ENCODE measurements at places on chromosomes 2 and 18.

DNA sequence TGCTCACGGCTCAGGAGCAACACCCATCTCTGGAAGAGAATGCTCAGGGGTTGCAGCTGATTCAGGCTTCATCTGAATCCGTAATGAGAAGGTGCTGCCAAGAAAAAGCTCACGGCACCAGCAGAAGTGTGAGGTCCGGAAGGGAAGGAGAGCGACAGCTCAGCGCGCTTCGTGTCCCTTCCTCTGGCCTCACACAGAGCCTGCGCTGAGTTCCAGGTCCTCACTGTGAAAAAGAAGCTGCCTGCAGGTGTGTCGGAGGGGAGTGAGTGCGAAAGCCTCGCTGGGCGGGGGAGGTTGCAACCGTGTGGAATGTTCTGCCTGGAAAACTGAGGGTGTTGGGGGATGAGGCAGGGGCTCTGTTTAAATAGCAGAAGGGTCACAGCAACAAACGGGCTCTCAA lies 76.2 kb upstream of the TWIST2 start:
- no peak for DNase-seq

- no peak for DNase-seq
Observed at GRCh38 chr2:219733746-219734145, 106.3 kb downstream of the SLC4A3 start.

GRCh38 chr2:76599732-76600368 lies 889.1 kb upstream of the GCFC2 start:
- no peak for DNase-seq

DNA sequence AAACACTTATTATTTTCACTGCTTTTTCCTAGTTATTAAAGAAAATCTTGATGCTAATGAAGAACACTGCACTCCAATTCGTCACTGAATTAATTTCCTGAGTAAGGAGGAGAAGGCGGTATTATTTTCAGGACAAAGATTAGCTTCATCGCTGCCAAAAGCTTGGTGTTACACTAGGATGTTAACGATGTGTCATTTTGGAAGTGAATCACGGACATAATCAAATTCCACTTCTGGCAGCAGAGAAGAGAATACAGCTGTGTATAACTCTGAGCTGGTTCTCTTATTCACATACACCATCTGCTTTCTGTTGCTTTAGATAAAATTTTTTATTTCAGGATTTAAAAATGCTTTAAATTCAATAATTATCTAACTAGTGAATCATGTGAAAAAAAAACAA lies 74.1 kb downstream of the SCG2 start:
- no peak for DNase-seq

DNA sequence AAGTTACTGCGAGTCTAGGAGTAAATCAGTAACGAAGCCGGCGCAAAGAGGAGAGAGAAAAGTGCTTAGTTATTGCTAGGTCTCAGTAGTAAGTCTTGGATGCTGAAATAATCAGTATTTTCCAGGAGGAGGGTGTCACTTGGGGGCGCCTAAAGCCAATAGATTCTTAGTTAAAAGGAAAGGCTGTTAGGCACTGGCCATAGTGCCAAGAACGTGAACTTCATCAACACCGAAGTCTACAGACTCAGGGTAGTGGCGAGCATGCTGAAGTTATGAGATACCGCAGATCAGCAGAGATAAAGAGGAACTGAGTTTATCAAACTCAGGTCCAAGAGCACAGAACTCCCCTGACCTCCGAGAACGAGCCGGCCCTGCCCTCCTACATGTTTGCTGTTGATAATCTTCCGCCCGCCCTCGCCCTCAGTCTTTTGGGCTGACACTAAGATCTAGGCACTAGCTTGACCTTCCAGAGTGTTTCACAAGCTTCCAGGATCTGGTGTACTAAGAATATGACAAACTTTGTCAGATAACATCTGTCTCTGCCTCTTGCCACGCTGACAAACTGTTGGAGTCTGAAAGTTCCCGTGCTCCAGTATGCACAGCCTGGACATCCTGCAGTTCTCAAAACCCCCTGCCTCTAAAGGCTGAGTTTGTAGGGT lies 49.2 kb downstream of the CYB5A start:
- no peak for DNase-seq

DNA sequence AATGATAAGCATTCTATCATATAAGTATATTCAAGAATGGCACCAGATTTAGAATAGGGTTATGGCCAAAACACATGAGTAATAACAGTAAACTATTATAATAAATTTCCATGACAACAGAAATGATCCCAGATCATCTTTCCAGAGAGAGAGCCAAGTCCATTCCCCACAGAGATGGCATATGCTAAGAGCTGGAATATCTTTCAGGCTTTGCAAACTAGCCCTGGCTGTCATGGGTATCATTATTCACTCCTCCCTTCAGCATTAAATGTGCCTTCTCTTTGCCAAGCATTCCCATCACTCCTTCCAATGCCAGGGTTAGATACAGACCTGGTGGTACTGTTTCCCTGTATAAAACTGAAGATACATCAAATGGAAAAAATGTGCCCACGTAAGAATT lies 10.9 kb downstream of the FEZ2 start:
- no peak for DNase-seq

All from T-helper 1 cell (primary cell).